ENCODE measurements at places on chromosomes 5 and 9.
A peak's percentile ranks its signal among the peaks of the same experiment; 100 is the strongest.

DNA sequence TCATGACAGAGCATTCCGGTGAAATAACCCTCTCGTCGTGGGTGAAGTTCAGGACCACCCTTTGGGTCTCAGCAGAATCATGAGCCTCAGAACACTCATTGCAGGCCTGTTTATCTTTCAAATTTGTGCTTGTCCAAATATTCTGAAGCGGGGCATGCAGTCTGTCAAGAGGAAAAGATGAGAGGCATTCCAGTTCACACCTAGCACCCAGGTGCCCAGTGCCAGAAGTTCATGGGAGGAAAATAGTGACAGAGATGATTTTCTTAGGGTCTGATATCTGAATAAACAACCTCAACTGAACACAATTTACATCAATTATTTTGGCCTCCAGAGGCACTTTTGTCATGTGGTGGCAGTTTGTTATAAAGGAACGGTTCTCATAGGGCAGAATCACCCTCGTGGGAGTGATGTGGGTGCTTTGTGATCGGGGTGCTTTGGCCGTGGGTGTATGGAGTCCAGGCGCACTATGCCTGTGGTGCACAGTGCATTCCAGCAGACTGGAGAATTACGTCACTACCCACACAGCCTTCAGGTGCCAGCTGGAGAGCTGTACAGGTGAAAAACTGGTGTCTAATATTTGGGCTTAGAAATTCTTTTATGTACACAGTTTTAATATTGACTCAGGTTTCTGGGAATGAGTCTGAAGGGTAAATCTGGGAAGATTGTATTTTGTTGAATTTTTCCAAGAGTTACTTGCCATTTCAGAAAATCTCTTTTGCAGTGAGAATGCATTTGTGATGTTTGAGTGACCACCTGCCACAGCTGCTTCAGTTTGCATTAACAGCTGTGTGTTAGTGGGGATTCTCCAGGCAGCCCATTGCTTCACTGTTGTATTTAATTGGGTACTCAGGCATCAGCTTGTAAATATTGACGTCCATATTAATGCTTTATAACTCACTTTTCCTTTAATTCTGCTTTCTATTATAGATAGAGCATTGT is 289.3 kb downstream of the FANCC start:
- DNase-seq, result no peak

- no peak for DNase-seq
Measured at GRCh38 chr5:65268525-65268924, 213.2 kb downstream of the ADAMTS6 start.

- DNase-seq, result no peak
Measured at GRCh38 chr5:61578858-61579503, 246.9 kb downstream of the ZSWIM6 start.

GRCh38 chr5:171569065-171569712 is 149.7 kb downstream of the FGF18 start:
- no peak for DNase-seq

DNA sequence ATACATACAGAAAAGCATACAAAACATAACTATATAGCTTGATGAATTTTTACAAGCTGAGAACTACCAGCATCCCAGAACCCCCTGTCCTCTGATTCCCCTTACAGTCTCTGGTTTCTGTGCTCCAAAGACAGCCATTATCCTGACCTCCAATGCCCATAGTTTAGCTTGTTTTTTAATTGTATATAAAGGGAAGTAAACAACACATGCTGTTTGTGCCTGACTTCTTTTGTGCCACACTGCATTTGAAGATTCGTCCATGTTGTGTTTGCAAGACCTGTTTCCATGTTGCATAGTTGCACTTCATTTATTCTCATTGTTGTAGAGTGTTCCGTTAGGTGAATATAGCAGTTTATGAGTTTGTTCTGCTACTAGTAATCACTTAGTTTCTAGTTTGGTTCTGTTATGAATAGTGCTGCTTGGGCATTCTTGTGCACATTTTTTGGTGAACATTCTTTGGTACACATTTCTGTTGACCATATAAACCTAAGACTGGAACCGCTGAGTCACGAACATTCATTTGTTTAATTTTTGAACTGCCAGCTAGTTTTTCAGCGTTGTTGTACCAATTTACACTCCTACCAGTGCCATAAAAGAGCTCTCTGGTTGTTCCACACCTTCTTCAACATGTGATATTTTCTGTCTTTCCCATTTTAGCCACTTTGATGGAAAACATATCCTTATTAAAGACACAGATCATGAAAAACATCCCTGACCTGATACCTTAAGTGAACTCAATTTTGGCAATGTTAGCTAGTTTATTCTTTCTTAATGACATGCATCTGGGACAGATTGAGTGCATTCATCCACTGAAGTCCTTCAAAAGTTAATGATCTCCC is 78.1 kb upstream of the ANXA1 start:
- no peak for DNase-seq

DNA sequence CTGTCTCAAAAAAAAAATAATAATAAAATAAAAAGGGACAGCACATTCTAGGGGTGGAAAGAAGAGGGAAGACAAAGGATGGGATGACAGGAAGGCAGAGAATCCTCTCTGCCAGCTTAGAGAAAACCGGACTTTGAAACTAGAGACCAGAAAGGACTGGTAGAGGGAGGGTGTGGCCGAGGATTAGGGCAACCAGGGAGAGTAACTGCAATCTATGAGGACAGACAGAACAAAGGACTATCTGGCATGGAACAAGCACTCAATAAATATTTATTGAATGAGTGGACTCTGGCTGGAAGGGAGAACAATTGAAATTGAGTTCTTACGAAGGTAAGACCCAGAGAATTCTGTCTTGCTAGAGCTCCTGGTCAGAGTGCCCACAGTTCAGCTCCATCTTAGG is 2.4 kb downstream of the GBA2 start:
- DNase-seq, result peak; percentile 81
